ENCODE measurements at places on chromosomes 16 and 17.

GRCh38 chr16:76946879-76947278 lies 244.1 kb upstream of the MON1B start:
- DNase-seq = no peak

- DNase-seq = no peak
Observed at GRCh38 chr17:61659437-61659836, 68.4 kb upstream of the NACA2 start.

- DNase-seq = no peak
Observed at GRCh38 chr17:33239702-33240101, 53.4 kb downstream of the ASIC2 start.

- DNase-seq = no peak
Observed at GRCh38 chr17:12979246-12979645, 38.6 kb downstream of the ELAC2 start.

GRCh38 chr17:34163646-34164045 lies 91.4 kb upstream of the CCL2 start:
- DNase-seq = no peak

DNA sequence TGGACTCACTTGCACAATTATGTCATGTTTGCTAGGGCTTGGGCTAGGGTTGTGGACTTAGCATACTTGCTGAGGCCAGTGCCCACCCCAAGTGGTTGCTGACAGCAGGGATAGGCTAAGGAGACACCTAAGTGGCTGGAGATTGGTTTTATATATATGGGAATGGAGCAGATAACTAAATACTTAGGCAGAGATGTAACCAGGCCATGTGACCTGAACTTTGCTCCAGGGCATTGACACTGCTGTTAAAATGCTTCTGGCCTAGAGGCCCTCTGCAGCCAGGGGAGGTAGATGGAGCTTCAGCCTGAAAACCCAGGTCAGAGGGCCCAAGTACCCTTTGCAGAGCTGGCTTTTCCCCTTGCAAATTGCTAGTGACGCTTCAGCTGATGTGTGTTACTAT lies 1.4 kb upstream of the ITGB3 start:
- no peak for DNase-seq

DNA sequence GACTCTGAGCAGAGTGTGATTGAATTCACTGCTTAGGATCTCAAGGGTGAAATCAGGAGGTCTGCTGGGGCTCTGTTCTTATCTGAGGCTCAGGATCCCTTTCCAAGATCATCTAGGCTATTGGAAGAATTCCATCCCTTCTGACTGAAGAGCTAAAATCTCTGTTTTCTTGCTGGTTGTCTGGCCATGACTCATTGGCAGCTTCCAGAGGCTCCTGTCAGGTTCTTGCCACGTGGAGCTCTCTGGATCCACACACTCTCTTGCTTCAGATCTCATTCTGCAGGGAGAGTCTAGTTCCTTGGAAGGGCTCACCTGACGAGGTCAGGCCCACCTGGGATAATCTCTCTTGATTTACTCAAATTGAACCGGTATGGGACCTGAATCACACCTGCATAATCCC lies 930.7 kb downstream of the CDH8 start:
- DNase-seq = no peak

GRCh38 chr17:37373530-37374159 lies 2.1 kb upstream of the C17orf78 start:
- DNase-seq = peak; percentile 63

All from activated naive CD4-positive, alpha-beta T cell treated with anti-CD3 and anti-CD28 coated beads, Interleukin-2, amount 50 U/mL, for 16 hours (primary cell).